Germinal center (tissue), 1 donor: ENCODE measurements at places on chromosomes 1 and 21.

GRCh38 chr1:14738235-14738634 is 139.8 kb downstream of the KAZN start:
- no peak for DNase-seq

- DNase-seq, result peak; percentile 63
These were observed 1.1 kb upstream of the TMEM167B start for GRCh38 chr1:109089242-109090015.

- no peak for DNase-seq
These were observed at the start of gene CCDC190 for GRCh38 chr1:162861101-162861500. Gene CCDC190, minus strand, starts transcription at chr1:162861175. Its CDS starts 1,529 bp downstream, at chr1:162859646.

DNA sequence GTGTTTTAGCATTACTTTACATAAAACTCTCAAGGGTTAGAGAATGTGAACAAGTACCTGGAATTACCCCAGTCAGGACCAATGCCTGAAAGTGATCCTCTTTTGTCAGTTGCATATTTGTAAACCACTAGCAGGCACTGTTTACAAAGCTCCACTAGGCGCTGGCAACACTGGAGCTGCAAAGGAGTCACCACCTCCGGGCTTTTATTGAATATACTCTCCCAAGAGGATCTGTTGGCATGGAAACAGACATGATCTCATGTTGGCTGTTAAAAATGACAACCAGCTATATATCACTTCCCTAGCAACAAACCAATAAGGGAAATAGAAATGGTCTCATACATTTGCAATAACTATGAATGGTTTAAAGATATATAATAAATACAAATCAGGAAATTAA is 116.0 kb downstream of the TTLL7 start:
- DNase-seq, result no peak

GRCh38 chr1:119416006-119416640 is 1.2 kb downstream of the HSD3B2 start:
- no peak for DNase-seq
